T-helper 17 cell (primary cell): ENCODE measurements at places on chromosomes 16 and 17.

DNA sequence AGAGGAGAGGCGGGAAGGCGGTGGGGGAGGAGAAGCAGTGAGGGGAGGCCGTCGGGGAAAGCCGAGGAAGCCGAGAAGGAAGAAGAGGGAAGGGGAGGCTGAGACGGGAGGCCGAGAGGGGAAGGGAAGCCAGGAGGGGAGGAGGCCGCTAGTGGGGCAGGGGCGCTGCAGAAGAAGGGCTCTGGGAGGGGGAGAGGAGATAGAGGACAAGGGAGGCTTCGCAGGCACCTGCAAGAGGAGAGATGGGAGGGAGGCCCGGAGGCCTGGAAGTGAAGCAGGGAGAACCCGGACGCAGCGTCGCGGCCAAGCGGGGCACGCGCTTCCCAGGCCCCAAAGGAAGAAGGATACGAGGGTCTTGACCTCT, 2.3 kb downstream of the C17orf58 start:
- no peak for DNase-seq

- no peak for DNase-seq
Measured at GRCh38 chr17:79789943-79790804, 6.7 kb downstream of the CBX8 start.

DNA sequence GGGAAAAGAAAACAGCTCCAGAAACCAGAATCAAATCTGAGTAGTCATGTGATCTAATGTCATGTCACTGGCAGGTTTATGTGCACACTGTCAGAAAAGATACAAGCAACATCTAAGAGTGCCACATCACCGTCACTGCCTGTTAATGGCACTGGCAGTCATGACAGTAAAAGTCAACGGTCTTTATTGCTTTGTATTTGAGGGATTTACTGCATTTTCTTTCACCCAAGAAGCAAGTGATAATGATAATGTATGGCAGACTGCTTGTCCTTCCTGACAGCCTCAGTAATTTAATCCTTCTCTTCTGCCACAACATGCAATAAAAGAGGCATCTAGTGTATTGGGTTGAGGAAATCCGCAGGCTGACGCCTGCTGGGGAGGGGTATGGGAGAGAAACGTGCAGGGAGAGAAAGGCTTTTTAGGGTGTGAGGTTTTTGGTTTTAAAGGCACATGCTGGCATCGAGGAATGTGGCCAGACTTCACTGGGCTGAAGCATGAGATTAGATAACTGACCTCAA, 92.4 kb downstream of the RPGRIP1L start:
- DNase-seq, result no peak

DNA sequence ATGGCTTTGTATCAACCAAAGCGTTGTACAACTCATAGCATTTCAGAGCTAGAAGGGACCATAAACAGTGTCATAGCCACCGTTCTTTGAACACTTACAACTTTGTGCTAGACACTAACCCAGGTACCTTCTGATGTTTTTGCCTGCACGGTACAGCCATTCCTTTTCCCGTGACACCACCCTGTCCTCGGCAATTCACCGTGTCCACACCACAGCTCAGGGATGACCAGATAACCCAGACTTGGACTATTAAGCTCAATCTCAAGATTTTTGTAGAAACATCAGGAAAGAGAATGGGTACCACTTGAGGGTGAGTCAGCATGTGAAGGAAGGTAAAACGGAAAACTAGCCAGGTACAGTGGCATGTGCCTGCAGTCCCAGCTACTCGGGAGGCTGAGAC, 9.8 kb upstream of the CBFB start:
- DNase-seq, result no peak

GRCh38 chr17:46009681-46010596, 10.9 kb downstream of the STH start:
- DNase-seq, result no peak
